Activated CD4-positive, CD25-positive, alpha-beta regulatory T cell (primary cell): ENCODE measurements at places on chromosomes 3 and 15.

DNA sequence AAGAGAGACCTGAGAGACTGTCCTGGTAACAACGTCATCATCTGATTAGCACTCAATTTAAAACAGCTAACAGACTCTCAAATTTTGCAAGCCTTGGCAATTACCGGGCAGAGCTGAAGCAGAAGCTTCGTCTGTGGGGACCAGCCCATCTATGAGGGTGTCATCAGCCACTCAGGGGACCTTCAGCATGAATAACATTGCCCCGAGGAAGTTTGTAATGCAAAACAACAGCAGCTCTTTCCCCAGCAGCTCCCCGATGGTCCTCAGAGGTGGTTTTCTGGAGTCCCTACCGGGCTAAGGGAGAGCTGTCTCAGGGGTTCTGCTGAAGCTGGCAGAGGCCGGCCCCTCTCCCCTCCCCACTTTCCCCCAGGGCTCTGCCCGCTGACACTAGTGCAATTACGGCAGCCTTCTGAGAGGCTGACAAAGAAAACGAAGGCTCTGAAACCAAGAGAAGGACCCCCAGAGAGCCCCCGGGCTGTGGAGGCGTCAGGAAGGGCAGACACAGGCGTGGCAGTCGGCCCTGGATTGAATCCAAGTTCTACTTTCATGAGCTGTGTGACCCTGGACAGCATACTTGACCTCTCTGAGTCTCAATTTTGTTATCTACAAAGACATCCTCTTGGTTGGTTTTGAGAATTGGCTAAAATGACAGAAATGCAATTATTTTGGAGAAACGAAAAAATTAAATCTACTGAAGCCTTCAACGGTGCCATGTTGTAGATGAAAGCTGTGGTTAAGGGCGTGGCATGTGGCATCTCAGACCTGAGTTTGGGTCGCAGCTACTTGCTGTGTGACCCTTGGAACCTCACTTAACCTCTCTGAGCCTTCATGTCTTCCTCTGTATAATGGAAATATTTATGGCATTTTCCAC is 102.1 kb upstream of the TLE3 start:
- DNase-seq, result no peak

GRCh38 chr3:149954812-149955211 is 15.9 kb downstream of the PFN2 start:
- no peak for DNase-seq

GRCh38 chr3:110577854-110578253 is 493.8 kb upstream of the NECTIN3 start:
- DNase-seq, result no peak

- no peak for DNase-seq
Measured at GRCh38 chr15:68815598-68815997, 5.1 kb downstream of the ANP32A start.

DNA sequence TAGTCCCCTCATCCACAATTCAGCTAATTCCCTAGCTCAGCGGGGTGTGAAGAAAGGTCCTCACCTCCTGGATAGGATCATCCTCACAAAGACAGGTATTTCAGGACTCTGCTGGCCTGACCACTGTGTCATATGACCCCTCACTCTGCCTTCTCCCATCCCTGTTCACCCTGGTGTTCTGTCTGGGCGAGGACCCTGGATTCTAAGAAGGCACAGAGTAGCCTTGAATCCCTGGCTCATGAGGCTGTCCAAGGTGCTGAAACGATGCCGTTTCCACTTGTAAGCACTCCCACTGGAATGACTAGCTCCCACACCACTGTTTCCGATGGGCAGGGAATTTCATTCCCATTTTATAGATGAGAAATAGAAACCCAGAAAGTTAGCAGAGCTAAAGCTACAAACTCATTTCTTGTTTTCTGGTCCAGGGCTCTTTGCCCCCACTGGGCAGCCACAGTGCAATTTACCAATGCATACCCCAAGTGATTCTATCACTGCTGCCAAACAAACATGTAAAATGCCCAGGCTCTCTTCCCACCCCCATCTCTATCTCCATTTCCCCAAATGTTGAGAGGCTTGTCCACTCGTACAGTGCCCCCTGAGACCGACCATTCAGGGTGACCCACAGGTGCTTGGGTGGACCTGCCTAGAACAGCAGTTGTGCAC is 83.2 kb downstream of the RAB11A start:
- no peak for DNase-seq

- peak; percentile 69 for DNase-seq
Measured at GRCh38 chr3:52001443-52001974, 5.8 kb upstream of the RPL29 start.

GRCh38 chr3:186988806-186989205 is 58.5 kb downstream of the ST6GAL1 start:
- no peak for DNase-seq

- no peak for DNase-seq
Measured at GRCh38 chr15:37133602-37134001, 33.3 kb upstream of the MEIS2 start.

- DNase-seq, result no peak
Measured at GRCh38 chr15:60400944-60401343, 3.2 kb upstream of the ANXA2 start.

- no peak for DNase-seq
Measured at GRCh38 chr15:38705436-38706219, 141.0 kb upstream of the RASGRP1 start.

DNA sequence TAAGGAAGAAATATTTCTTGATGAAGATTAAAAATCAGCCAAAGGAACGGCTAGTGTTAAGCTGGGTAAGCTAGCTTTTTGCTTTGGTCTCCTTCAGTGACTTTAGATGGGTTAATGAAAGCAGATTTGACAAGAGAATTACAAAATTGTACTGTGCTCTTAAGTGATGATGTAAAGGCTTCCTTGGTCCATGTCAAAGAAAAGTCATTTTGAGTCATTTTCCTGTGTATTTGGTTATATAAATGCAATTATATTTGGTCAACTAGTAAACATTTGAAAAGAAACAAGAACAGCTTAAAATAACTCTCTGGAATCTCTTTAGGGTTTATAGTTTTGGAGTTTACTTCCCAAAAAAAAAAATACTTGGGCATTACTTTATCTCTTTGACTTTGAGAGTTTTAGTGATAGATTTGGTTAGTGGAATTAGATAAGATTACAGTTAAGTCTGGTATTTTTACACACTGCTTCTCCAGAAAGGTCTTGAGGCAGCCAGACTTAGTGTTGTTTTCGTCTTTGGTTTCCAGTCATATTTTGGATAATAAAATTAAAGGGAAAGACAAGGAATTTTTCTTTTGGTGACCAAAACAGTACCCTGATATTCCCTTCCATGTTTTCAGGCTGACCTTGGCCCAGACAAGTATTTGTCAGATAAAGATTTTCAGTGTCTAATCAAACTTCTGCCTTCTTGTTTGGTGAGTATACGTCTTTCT is 42.3 kb downstream of the PDHB start:
- DNase-seq, result no peak

DNA sequence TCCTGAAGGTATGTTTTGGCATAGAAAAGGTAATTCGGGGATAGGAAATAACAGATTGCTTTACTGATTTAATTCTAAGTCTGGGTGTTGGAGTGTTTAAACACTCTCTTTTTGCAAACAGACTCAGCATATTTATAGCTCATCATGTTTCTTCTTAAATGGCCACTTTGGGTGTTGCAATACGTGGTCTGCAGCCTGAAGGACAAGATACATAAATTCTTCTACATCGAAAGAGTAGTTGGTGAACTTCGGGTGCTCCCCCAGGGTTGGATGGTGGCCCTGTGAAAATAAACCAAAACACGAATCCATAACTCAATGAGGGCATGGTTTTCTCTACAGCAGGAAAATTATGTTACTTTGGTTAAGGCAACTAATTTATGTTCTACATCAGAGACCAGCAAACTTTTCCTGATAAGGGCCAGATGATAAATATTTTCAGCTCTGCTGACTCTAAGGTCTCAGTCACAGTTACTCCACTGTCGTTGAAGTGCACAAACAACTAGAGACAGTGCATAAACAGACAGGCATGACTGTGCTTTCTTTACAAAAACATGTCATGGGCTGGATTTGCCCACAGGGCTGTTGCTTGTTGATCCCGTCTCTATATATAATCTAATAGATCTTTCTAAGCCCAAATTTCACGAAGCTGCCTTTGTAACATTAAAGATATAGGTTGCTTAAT is 35.9 kb downstream of the EOGT start:
- DNase-seq, result no peak

- DNase-seq, result no peak
Measured at GRCh38 chr15:33442449-33442848, 131.7 kb downstream of the RYR3 start.

GRCh38 chr3:137246491-137246890 is 288.7 kb downstream of the IL20RB start:
- no peak for DNase-seq

DNA sequence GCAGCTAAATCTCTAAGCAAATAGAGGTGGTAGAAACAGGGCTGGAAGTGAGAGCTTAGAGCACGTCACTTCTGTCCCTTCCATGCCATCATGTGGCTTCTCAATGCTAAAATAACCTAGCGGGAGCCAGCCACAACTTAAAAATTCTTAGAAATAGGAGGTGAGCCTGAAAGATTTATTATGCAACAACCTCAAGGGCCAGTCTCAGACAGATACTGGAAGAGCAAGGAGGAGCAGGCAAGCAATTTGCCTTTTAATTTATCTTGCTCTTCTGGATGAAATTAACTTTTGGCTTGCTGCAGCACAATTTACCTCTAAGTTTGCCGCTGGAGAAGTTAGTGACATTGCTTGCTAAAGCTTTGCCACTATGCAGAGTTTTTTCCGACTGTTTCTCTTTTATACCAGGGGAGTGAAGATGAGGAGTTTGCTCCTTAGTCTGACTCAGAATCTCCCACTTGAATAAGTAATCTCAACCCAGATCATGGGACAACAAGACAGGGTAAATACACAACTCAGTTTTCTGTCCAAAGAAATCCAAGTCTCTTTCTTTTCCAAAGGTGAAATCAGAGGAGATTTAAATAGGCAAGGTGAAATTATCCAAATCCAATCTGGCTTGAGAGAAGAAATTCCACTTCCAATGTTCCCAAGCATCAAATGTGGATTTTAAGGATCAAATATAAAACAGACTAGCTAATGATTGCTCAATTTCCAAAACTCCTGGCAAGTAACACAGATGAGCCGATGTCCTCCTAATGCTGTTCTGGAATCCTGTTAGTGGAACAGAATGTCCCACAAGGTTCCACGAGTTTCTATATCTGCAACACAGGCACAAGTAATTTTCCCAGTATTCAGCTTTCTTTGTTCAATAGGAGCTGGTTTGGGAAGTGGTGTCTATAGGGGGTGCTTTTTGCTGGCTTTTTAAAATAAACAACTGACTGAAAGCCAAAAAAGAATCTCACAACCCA is 329.4 kb upstream of the RORA start:
- no peak for DNase-seq

DNA sequence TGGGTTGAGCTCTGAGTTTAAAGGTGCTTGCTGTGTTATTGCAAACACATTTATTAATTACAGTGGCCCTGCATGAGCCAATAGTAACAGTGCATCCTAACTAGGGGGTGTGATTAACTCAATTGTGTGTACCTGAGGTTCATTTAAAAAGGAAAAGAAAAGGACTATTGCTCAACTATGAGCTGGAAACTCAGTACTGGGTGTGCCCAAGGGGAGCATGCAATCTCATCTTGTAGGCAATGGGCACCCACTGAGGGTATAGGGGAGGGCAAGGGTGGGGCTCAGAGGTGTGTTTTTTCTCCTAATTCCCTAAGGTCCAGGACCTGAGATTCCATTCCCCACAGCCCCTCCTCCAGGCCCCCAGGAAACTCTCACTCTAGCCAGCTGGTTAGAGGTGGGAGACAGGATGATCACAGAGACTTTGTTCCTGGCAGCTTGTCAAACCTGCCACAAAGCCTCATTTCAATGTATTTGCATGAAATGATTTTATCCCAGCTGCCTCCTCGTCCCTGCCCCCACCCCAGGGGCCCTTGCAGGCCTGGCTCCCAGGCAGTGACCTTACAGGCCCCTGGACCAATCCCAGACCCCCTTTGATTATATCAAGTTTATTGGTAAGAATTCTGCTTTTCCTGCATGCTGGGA is 220.7 kb downstream of the TBC1D2B start:
- DNase-seq, result no peak

DNA sequence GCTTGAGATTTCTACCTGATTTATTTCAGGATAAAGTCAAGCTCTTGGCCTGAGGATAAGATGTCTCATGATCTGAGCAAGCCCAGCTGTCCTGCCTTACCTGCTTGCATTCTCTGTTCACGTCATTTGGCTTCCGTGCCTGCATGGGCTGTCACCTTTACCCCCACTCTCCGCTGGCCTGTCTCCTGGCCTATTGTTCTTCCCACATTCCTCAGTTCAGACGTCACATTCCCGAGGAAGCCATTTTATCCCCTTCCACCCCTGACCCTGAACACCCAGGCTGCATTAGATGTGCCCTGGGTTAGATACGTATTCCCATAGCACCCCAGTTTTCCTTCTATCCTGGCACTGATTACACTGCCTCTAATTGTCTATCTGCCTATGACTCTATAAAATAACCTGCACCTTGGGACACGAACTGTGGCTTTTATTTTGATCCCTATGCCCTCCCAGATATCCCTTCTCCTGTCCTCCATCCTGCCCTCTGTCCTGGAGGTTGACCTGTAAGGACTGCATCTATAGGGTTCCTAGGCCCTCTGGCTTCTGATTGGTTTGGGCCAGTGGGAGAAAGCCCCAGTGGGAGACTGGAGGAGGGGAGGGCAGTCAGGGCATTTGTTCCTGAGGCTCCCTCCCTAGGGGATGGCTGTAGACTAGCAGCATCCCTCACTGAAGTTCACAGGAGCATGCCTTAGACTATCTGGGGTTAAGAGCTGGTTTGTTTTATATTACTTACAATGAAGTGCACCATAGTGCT is 19.2 kb upstream of the UBE2Q2 start:
- no peak for DNase-seq

DNA sequence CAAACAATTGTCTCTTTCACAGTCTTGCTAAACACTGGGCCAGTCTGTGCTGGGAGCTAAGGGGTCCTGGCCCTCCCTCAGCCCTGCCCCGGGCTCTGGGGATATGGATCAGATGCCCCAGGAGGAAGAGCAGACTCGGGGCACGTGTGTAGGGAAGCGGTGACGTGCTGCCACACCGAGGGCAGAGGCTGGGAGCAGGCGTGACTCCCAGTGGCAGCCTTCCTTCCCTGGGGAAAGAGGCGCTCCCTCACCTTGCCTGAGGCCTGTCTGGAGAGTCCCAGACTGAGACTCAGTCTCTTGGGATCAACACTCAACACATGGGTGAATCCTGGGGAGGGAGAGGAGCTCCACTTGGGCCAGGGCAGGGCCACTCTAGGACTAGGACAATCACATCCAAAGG is 54.1 kb upstream of the GRIP2 start:
- no peak for DNase-seq
